Suppressor macrophage (primary cell): ENCODE measurements at places on chromosomes 1 and 21.

- DNase-seq, result no peak
Measured at GRCh38 chr21:26032263-26032662, 138.3 kb downstream of the APP start.

GRCh38 chr1:19445417-19446342 is 39.7 kb downstream of the CAPZB start:
- DNase-seq, result no peak

DNA sequence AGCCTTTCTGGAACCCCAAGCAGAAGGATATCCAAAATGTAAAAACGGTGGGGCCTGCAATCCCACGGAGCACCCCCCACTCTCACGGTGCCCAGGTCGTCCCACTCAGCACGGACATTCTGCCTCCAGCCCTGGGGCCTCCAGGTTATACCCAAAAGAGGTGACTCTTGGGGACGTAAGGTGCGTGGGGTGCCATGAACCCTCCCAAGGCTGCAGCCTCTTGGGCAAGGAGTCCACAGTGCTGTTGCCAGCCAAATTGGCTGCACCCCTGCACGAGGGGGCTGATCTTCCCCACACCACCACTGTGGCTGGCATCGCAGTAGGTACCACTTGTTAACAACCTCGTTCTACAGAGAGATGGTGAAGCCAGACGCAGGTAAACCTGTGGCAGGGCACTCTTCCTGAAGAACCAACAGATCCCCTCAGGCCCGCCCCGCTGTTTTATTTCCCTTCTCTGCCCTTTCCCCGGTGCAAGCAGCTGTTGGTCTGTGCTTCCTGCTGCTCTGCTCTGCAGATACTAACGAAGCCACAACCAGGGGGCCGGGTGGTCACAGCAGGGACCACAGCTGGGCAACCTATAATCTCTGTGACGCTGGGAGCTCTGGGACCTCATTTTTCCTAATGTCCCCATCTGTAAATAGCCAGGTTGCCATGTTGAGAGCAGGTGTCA is 8.7 kb downstream of the TFF3 start:
- no peak for DNase-seq

DNA sequence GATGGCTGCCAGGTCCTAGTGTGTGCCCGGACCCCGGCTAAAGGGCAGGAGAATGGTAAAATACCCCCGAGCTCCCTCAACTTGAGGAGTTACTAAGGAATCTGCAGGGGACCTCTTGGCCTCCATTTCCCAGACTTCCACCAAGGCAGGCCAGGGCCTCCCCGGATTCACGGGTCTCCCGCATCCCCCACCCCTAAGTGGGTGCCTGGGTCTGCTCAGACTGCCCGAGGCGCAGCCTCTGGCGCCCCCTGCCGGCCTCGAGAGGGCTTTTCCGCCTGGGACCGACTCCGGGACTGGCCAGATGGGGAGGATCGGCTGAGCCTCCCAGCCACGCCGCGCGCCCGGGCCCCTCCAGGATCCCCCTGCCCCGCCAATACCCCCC is 1.7 kb downstream of the PLEKHG5 start:
- DNase-seq, result peak; percentile 75

- DNase-seq, result no peak
Measured at GRCh38 chr21:25949701-25950100, 214.9 kb downstream of the GABPA start.

DNA sequence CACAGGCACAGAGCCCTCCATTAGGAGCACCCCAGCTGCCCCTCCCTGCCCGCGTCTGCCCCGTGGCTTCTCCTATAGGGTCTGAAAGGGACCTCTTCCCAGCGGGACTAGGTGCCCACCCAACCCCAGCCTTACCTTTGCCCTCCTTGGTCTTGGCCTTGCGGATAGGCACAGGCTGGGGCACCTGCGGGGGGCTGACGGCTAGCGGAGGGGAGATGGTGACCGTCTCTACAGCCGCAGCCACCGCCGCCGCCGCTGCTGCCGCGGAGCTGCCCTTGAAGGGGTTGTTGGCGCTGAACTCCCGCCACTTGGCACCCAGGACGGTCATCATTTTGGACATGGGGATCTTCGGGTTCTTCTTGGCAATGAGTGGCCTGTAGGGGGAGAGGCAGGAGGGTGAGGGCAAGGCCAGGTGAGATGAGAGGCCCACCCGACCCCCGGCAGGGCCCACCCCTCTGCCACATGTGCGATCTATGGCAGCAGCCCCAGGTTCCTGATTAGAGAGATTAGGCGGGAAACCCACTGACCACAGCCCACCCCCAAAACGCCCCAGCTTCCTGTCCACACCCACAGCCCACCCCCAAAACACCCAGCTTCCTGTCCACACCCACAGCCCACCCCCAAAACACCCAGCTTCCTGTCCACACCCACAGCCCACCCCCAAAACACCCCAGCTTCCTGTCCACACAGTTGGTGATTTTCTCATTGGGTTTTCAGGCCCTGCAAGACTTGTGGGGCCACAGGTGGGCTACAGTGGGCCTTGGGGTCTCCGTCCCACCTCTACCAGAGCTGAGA is 25.4 kb downstream of the CHD5 start:
- DNase-seq, result no peak

DNA sequence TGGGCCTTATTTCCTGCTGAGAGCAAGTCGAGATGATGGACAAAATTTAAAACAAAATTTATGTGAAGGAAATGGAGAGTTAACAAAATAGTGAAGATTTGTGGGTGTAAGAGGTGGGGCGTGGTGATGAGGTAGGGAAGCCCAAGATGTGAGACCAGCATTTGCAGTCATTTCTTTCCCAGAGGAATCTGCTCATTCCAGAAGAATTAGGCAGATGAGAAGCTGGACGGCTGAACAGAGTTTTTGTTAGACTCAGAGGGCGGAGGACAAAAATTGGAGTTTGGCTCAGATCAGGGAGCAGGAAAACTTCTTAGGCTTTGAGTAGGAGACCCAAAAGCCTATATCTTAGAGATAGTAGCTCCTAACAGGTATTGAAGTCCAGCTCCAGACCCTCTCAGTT is 65.3 kb downstream of the CAMTA1 start:
- no peak for DNase-seq

- no peak for DNase-seq
Measured at GRCh38 chr1:2465371-2466269, 10.5 kb upstream of the PLCH2 start.

DNA sequence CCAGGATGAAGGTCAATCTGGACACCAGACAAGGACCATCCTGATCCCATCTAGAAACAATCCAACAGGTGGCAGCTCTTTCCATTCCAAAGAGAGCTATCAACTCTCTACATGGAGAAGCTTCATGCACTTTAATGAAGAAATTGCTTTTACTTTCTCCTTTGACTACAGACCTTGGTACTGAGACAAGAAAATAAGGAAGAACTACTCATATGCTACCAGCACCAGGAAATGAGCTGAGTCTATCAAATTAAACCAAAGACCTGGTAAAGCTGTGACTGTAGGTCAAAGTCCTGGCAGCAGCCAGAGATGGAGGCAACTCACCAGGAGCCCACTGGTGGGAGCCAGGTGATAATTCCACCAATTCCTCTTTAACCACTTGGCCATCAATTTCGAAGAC is 64.3 kb upstream of the LRRC8B start:
- DNase-seq, result no peak

- DNase-seq, result peak; percentile 58
Measured at GRCh38 chr21:41712730-41713129, 54.1 kb downstream of the RIPK4 start.

- peak; percentile 16 for DNase-seq
Measured at GRCh38 chr1:64245495-64245894, 42.1 kb downstream of the UBE2U start.

- no peak for DNase-seq
Measured at GRCh38 chr1:90357995-90358394, 359.1 kb downstream of the BARHL2 start.

GRCh38 chr1:29453502-29454240 is 217.3 kb downstream of the PTPRU start:
- peak; percentile 34 for DNase-seq

GRCh38 chr1:94734963-94735901 is 84.9 kb upstream of the SLC44A3 start:
- peak; percentile 86 for DNase-seq

- DNase-seq, result no peak
Measured at GRCh38 chr21:28250946-28251345, 741.7 kb downstream of the LTN1 start.

DNA sequence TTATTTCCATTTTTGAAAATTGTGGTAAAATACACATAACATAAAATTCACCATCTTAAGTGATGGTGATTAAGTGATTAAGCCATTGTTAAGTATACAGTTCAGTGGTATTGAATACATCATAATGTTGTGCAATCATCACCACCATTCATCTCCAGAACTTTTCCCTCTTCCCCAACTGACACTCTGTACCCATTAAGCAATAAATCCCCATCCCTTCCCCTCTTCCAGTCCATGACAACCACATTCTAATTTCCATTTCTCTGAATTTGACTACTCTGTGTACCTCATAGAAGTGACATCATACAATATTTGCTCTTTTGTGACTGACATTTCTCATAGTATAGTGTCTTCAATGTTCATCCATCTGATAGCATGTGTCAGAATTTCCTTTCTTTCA is 124.8 kb downstream of the DISC1 start:
- DNase-seq, result no peak

DNA sequence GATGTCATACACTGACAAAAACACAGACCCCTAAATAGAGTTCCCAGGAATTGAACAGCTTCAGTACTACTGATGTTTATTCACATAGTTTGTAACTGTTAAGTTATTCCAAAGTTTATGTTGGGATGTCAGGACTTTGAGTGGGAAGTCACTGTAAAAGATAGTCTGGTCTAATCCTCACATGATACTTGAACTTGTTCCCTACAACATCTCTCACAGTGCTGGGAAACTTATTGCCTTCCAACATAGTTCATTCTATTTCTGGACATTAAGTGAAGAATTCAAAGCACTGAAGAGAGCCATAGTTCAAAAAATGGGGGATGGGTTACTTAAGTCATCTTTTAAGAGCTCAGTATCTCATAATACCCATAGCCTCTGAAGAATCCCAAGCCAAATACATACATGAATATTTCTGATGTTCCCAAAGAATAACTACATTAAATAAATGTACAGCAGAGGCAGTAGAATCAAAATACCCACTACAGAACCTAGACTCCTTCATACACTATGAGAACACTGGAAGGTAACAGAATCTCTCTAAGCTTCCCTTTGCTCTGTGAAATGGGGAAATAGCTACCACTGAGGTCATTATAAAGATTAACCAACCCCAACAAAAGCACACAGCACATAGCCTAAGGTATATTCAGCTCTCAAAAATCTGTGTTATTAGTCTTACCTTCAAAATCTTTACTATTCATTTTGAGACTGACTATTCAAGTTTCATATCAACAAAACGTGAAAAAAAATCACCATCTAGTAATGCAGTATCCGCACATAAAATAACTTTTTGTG is 81.4 kb downstream of the ESRRG start:
- DNase-seq, result no peak

DNA sequence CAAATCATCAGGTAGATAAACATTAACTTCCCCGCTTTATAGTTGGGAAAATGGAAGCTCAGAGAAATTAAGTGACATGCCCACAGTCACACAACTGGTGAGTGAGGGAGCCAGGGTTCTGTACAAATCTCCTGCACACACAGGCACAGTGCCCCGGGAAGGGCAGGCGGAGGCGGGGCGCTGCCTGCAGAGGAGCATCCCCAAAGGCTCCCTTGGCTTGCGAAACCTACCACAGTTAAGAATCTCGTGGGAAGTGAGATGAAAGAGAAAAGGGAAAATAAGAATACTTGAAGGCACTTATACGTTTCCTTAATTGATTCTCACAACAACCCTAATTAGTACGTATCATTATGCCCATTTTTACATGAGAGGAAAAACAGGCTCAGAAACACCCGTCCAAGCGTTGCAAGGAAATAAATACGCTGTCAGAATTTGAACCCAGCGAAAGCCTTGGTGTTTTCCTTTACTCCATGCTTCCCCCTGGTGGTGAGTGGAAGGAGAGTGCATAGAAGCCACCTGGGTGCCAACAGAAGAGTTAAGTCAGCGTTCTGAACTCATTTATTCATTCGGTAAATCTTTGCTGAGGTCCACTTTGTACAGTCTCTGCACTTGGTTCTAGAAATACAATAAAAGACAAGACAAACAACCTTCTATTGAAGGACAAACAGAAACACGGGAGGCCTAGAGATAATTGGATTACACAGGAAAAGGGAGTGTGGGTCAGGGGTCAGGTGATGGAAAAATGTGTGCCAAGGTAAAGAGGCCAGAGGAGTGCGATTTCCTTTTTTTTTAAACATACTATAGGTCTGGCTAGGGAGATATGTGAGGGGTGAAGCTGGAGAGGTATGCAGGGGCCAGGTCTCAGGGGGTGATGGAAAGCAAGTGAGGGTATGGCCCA is 28.4 kb downstream of the ACP6 start:
- peak; percentile 51 for DNase-seq

DNA sequence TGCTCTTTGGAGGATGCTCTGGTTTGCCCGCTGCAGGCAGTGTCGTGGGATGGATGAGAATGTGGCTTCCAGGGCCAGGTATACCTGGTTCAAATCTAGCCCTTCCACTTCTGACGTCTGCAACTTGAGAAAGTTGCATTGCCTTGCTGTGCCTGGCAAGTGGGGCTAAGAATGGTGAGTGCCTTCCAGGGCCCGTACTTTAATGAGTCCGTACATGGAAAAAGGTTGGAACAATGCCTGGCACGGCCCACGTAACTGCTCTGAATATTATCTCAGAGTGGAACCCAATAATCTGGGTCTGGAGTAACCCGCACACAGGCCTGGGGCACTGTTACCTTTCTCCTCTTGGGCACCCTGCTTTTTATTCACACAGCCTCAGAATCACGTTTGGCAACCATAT is 146.7 kb upstream of the EDN2 start:
- no peak for DNase-seq

DNA sequence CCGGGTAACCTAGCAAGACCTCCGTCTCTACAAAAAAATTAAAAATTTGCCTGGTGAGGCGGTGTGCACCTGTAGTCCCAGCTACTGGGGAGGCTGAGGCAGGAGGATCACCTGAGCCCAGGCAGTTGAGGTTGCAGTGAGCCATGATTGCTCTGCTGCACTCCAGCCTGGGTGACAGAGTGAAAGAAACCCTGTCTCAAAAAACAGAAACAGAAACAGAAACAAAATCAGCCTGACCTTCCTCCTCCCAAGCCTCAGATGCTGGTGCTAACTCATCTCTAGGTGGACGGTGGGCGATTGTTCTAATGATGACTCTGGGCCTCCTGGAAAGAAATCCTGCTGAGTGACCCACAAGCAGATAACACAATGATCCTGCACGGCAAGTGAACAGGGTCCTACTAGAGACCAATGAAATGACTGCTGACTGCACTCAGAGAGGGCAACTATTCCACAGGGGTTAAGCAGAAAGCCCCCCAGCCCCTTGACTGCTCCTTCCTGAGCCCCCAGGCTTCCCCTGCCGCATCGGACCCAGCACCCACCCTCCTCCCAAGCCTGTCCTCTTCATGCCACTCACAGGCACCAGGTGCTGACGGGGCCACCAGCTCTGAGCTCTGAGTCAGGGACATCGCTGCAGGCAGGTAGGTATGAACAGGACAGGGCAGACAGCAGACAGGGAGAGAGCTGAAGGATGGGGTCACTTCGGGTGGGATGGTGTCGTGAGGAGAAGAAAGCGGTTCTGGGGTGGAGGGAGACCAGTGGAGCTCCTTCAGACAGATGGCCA is 27.8 kb upstream of the LRRC38 start:
- DNase-seq, result no peak
